ENCODE measurements at places on chromosomes 3 and 15.

- DNase-seq: no peak
Measured at GRCh38 chr15:86840996-86841395, 761.3 kb downstream of the AGBL1 start.

GRCh38 chr3:103511891-103512290 is 1077.1 kb downstream of the ZPLD1 start:
- DNase-seq: no peak

DNA sequence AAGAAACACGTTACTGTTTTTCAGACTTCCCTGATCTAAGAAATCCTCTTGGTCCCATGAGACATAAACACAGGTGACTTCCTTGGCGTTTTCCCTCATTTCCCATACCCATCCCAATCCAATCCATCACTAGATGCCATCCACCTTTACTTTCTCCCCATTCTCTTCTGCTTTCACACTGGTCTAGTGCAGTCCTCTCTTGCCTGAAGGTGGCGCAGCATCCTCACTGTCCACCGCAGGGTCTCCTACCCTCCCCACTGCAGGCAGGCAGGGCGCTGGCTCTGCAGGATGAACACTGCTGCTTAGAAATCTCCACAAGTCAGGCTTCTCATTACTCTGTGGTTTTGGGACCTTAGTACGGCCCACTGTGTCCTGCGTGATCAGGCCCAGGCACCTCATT is 58.2 kb downstream of the RAB7A start:
- DNase-seq: peak; percentile 28

- DNase-seq: no peak
Measured at GRCh38 chr15:57697588-57697987, 8.9 kb upstream of the POLR2M start.

DNA sequence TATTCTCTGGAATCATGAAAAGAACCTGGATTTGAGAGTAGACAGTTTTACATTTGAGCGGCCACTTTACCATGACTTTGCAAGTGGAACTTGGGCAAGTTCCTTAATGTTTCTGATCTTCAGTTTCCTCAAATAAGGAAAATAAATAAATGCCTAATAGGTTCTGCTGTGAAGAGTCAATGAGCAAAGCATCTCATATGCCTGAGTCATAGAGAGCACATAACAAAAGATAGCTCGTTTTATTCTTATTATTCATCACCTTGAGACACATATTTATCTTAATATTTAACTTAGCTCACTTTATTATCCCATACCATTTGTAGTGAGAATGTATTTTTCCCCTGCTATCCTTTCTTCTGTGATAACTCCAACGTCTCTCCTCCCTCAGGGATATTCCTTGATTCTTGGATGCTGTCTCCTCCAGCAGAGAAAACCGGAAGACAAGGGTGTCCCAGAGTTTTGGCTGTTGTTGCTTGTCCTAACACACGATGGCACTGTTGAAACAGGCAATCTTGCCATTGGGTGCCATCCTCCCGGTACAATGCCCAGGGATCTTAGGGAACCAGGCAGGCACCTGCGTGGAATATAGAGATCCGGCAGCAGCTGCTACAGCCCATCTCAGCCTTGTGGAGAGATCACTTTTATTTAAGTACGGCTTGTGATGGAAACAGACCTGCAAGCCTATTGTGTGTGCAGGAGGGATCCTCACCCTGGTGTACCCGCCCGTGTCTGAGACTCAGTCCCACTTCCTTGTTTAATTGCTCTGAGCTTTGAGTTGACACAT is 33.3 kb upstream of the VPS33B start:
- DNase-seq: peak; percentile 43

- DNase-seq: no peak
Measured at GRCh38 chr3:128307781-128308469, 154.6 kb downstream of the EEFSEC start.

DNA sequence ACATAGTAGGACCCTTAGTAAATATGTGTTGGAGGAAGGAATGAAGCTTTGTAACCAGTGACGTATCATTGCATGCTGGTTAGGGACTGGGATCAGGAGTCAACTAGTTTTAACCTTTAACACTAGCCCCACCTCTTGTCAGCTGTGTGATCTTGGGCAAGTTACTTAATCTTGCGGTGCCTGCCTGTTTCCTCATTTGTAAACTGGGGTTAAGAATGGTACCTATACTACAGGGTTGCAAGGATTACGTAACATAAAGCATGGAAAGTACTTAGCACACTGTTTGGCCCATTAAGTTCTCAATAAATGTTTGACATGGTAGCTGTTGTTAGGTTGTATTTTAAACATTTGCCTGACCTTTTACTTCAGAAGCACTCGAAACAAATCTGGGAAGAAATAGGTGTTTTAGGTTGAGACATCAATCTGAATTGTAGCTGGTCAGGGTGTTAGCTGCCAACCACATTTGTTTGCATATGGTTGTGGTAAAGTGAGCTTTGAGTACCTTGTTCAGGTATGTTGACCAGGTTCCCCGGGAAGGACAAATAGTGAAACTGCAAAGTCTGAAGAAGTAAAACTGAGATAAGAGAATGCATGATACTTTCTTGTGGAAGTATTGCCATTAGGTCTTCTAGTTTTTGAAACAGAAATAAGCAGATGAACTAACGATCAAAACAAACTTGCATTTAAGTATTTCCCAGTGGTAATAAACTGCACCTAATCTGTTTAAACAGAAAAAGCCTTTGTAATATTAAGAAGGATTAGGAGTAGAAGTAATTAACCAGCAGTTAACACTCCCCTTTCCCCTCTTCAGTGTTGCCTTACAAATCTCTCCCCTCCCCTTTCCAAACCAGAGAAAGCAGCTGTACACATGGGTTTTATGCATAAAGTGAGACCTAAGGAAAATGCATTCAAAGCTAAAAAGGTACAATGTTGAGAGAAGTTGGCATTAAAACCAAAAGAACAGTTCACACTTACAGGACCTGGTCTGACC is 25.8 kb upstream of the SCAANT1 start:
- no peak for DNase-seq
